ENCODE measurements at places on chromosomes 16 and 17.

- no peak for DNase-seq
Measured at GRCh38 chr17:39920218-39921210, 2.1 kb upstream of the GSDMB start.

GRCh38 chr16:20881503-20881878 is 18.7 kb downstream of the DCUN1D3 start:
- no peak for DNase-seq

DNA sequence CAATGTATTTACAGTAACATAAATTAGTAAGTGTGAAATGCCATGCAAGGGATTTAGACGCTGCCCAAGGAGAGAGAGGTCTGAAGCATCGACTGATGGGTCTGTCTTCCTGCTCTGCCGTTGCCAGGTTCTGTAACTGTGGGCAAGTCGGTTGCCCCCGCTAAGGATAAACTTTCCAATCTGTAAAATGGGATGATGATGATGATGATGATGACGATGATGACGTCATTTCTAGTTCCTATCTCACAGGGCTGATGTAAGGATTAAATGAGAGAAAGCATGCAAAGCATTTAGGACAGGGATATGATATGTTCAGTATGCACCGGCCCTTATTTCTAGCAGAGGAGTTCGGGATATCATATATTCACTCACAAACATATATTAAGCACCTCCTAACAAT is 54.8 kb downstream of the C17orf67 start:
- no peak for DNase-seq

DNA sequence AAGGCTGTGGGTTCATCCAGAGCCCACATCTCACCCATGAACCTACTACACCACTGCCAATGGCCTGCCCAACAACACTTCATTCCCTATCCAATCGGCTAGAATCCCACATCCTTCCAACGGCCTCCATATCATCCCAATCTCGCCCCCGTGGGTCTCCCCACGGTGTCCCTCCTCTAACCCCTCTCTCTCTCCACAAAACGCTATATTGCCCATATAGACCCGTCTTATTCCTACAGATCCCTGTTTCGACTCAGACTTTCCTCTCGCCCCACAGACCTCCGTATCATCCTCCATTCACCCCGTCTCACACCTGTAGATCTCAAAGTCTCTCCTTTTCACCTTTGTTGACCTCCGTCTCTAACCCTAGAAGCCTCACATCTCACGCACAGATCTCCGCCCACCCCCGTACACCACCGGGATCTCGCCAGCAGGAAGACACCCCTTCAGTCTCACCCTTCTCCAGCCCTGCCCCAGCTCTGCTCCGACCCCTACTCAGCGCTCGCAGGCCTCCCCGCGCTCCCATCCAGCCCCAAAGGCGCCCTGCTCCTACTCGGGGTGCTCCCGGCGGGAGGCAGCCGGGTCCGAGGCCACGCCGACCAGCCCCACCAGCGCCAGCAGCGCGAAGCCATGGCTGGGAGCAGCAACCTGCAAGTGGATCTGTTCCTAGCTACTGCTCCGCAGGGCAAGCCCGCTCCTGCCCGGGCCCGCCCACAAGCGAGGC is at the start of gene FDXR:
Gene FDXR, minus strand, starts transcription at position 682 of the 724 bp plus-strand sequence. Its CDS starts 50 bp downstream, at position 632.
- no peak for DNase-seq

- DNase-seq: no peak
Measured at GRCh38 chr16:70433458-70434103, 5.3 kb downstream of the ST3GAL2 start.

DNA sequence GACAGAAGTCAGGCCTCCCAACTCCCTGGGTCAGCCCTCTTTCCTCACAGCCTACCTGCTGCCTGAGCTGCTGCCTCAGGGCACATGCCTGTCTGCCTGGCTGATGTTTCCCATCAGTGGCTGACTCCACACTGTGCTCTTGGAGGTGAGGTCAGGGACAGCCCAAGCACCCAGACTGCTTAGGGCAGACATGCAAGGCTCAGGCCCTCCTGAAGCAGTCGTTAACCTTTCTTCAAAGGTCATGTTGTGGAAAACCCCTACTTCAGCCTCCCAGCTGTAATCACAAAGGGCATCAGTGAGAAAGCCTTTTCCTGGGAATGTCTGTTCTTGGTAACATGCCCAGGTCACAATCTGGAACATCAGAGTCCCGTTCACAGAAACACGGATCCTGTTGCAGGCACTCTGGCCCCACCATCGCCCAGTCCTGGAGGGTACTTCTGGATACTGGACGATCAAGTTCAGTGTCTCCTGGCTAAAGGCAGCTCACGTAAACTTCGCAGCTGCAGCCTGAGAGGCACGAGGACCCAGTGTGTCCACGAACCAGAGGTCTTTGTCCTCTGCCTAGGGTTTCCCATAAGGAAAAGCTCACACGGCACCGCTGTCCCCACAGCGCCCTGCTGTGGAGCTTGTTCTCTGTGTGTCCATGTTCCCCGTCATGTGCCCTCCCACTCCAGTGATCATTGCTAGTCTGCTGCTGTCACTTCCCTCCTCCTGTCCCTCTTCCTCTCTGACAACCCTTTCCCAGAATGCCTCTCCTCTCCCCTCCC is 54.9 kb downstream of the GNAO1 start:
- peak; percentile 38 for DNase-seq

DNA sequence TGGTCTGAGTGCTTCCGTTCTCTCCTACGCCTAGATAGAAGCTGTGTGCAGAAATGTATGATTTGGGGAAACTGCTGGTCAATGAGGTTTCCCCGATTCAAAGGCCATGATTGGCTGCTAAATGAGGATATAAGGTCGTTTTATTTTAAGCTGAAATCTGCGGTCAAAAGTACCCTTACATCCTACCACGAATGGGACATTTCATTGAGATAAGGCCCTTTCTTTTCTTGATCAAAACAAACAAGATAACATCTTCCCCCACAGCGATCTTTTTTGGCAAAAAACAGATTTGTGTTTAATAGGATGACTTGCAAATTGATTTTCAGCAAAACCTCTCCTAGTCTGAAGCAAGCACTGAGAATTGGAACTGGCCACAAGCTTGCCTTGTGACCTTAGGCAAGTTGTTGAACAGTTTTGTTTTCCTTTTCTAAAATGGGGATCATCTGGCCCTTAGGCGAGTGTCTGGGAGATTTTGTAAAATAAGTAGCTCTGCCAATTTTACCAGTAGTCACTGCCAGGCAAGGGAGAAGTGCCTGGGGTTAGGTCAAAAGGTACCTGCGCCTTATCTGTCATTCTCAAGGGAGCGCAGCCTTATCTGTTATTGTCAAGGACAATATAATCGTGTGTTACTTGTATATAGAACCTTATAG is 635 bp downstream of the SCPEP1 start:
- no peak for DNase-seq

DNA sequence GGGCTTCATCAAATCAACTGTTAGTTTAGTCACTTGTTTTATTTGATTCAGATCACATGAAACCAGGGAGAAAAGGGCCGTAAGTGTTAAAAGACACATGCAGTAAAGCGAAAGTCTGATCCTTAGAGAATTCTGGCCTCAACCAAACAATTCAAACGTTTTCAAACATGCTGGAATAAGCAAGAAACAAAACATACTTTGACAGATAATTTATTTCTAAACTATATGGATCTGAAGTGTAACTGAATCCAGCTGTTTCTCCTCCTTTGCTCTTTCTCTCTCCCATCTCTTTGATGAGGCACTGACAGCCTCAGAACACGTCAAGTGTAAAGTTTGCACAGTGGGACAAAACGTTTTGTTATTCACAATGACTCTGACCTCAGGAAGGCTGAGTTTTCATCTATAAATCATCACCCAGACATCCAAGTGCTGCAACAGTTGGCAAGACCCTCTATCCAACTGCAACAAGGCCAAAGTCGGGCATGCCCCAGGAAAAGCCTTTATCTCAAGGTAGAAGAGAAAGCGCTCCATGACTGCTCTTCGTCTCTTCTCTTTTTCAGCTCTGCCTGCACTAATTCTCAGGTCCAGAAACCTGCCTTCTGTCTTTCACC is 267.1 kb upstream of the MYOCD start:
- DNase-seq: no peak

GRCh38 chr16:52496051-52496876 is 50.7 kb downstream of the TOX3 start:
- DNase-seq: no peak

DNA sequence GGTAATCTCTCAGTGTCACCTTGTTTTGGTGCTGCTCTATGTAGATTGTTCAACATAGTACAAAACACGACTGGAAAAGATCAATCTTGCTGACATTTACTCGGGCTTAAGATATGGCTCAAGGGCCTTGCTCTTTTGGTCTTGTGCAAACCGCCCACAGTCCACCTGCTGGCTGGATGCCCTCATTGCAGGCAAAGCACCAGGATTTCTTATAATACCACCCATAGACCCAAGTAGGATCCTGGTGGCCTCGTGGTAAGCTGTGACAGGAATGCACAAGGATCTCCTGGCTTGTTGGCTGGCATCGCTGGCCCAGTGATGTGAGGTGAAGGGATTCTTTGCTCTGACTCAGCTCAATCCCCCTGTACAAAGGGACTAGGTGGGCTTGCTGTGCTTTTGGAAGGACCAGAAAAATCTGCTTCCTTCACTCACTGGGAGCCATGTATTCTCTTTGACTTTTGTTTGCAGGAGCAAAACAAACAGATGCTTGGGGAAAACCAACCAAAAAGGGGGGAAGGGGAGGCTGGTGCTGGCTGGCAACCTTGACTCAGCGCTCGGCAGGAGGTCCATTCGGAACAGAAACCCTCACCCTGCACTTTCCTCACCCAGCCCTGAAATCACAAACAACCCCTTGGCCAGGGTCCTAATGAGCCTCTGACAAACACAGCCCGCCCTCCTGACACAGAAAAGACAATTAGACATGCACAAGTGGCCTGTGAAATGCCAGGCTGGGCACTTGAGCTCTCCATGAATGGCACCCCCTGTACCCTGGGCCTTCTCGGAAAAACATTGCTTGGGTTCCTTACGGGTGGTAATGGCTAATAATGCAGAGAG is 36.6 kb upstream of the MED9 start:
- DNase-seq: peak; percentile 74

DNA sequence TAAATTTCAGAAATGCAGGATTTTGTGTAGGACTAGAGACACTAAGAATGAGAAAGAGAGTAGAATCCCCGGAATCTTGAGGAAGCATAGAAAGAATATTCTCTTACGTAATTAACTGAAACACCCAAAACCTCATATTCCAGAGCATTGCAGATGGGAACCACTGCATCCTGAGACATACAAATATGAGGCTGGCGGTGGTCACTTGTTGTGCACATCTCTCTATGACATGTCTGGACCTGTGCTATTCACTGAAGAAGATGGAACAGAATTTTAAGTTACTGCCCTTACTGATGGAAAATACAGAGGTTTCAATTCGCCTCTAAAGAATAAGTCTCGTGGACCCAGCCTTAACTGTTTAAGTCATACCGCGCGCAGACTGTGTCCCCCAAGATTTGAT is 806 bp downstream of the RAD51C start:
- DNase-seq: no peak

GRCh38 chr17:67998466-67998865 is 2.2 kb upstream of the C17orf58 start:
- DNase-seq: no peak

GRCh38 chr17:75777296-75777922 is 7.2 kb upstream of the UNK start:
- no peak for DNase-seq

DNA sequence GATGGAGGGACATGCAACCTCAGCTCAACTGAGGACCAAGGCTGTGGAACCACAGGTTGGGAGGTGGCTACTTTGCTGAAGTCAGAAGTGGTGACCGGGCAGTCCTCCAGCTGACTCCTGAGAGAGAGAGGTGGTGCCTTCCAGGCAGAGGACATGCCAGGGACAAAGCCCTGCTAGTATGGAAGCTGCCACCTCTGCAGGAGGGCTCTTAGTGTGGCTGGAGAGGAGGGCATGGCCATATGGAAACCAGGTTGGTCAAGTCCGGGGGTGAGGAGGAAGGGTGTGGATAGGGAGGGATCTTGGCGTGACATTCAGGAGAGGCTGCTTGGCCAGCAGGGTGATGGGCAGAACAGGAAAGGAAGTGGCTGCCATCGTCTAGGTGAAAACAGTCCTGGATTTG is 5.7 kb downstream of the C16orf86 start:
- DNase-seq: no peak

DNA sequence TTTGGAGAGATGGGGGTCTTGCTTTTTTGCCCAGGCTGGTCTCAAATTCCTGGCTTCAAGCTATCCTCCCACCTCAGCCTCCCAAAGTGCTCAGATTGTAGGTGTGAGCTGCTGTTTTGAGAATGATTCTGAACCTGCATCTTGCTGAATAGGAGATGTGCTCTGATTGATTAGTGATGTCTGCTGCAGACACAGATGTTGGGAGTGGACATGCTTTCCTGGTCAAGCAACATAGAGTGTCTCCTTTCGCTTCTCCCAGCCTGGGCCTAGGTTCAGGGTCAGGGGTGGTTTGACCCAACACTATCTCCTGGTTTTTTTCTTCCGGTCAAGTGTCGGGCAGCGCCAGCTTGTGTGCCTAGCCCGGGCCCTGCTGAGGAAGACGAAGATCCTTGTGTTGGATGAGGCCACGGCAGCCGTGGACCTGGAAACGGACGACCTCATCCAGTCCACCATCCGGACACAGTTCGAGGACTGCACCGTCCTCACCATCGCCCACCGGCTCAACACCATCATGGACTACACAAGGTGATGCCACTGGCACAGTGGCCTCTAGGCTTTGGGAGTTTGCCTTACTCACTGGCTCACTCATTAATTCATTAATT is 85.2 kb downstream of the ABCC6 start:
- DNase-seq: no peak

DNA sequence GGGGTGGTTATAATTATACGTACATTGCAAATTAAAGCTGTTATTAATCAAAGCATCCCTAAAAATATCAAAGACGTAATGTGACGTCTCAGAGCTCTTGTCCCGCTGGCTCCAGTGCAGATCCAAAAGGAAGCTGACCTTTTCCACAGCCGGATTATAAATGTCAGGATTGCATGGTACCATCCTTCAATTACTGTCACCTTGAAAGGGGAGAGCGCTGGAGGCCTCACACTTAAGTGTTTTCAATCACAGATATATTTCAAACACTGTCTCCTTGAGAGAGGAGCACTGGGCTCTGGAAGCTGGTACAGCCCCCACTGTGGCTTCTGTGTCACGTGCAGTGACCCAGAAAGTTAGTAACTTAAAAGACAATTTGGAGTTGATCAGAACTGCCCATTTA is 94.2 kb downstream of the AIPL1 start:
- no peak for DNase-seq

DNA sequence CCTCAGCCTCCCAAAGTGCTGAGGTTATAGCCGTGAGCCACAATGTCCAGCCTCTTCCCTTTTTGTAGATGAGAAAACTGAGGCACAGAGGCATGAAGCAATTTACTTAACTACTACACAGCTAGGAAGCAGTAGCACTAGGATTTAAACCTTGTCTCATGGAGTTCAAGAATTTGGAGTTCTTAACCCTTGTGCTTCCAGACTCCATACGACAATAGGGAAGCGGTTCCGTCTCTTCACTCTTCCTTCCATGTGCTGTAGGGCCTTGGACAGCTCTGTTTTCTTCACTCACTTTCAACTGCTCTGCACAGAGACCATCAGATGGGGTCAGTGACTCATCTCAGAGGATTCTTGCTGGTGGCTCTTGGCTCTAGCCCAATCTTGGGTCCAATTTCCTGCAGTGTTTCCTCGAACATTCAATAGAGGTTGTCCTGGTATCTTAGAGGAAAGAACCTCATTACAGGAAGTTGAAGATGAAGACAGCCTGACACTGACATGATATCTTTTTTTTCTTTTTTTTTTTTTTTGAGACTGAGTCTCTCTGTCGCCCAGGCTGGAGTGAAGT is 19.3 kb downstream of the ITGAL start:
- no peak for DNase-seq

GRCh38 chr17:57615836-57616757 is 129.0 kb downstream of the CCDC182 start:
- DNase-seq: no peak

Data from H1 (cell line).